ENCODE measurements at places on chromosomes 3 and 15. TPM values are rescaled to one million over a fixed set of nuclear protein-coding genes. Genes with fewer than 3 reads are reported as not detected.

DNA sequence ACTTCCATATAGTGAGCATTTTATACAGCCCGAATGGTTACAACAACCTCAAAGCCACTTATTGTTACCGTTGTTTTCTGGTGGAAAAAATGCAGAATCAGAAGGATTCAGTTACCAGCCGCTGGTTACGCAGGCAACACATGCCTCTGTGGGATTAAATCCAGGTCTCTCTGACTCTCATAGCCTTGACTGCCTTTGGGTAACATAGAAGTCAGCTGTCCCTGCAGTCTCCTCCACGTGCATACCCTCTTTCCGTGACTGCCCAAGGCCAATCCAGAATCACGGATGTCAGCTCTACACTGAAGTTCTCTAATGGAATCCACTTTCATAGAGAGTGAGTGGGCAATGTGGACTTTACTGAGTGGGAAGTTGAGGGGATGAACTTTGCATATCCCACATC, 189.5 kb upstream of the DNAJC19 start:
- no peak overlapping the region for H3K27ac ChIP-seq
- no peaks in the 10 kb centered on the region for H3K4me1 ChIP-seq
- DNase-seq = no peak

The CHL1 gene
- total RNA-seq = not detected

The PATL2 gene
- 0.69 TPM for total RNA-seq

DNA sequence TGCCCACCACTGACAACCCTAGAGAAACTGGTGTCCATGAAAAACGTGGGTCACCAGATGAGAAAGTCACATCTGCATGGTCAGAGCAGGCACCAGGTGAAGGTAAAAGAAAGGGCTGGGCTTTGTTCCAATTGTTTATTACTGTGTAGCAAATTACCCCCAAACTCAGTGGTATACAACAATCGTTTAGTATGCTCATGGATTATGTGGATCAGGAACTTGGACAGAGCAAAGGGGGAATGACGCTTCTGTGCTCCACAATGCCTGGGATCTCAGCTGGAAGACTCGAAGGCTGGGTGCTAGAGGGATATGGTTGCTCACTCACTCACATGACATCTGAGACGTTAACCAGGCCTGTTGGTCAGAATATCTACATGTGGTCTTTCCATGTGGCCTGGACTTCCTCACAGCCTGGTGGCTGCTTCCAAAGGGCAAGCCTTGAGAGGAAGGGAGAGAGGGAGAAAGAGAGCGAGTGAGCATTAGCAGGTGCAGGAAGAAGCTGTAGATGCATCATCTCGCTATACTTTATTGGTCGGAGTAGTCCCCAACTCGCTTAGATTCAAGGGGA, 44.9 kb downstream of the LPP start:
- H3K4me1 ChIP-seq = peaks cover 22% of the 10 kb centered on the region
- H3K27me3 ChIP-seq = peaks cover 4% of the 10 kb centered on the region
- no peak overlapping the region for H3K27ac ChIP-seq
- H3K4me3 ChIP-seq = no peak overlapping the region
- no peak for DNase-seq

DNA sequence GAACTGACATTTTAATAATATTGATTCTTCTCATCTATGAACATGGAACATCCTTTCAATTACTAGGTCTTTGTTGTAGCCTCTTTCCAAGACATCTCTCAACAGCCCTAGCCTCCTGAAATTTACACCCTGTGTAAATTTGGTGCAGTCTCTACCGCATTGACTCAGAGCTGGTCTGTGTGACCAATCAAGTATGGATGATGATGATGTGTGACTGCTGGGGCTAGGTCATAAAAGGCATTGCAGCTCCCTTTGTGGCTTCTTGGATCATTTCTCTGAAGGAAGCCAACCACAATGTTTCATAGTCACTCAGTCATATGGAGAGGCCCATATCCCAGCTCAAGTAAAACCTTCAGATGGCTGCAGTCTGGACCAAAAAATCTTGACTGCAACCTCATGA, 62.1 kb upstream of the FAM3D start:
- H3K4me1 ChIP-seq = no peaks in the 10 kb centered on the region
- no peaks in the 10 kb centered on the region for H3K27me3 ChIP-seq
- peaks cover 6% of the 10 kb centered on the region for H3K36me3 ChIP-seq
- DNase-seq = no peak
- H3K4me3 ChIP-seq = no peak overlapping the region

DNA sequence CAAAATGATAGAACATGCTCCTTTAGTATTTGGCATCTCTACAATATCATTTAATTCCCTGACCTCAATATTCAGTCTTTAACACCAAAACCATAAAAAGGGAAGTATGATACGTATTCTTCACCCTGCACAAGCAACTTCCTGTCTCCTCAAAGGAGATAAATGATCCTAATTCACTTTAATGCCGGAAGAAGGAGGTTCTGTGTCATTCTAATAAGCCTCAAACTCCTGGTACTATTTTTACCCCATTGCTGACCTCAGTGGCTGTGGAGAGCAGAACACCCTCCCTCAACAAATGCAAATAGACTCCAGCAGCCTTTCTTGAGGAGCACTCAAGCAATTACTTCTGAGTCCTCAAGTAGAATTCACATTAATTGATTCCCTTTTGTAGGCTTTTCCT, 173.3 kb downstream of the TMEM108 start:
- no peak overlapping the region for H3K4me3 ChIP-seq
- H3K27ac ChIP-seq = no peak overlapping the region
- peaks cover 9% of the 10 kb centered on the region for H3K4me1 ChIP-seq

The RBP2 gene
- total RNA-seq = not detected

The LRRFIP2 gene
- 40.0 TPM for total RNA-seq

The SERINC4 gene
- not detected for total RNA-seq

DNA sequence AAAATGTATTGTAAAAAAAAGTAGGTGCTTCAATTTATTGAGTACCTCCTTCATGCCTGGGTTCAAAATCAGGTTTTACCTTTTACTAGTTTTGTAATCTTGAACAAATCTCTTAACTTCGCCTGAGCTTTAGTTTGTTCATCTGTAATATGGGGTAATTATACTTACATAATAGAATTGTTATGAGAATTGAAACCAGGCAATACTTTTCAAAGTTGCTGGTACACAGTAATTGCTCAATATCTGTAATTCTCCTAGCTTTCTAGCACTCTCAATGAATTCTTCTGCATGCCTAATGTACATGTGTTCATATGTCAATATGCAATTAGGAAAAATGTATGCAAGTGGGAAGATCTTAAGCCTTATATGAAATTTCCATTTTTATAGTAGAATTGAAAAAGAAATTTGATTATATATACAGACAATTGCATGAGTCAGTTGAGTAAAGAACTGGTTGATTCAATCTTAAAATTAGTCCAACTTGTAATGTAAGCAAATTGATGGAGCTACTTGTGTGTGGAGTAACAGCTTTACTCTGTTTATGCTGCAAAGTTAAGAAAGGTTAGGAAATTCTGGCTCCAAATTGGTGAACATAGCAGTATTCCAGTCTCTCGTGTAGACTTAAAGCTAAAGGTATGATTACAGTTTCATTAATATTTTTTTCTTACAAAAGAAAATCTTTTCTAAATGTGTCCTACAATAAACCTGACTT, 4.1 kb downstream of the TNFSF10 start:
- DNase-seq = no peak
- H3K27ac ChIP-seq = no peak overlapping the region
- peaks cover 8% of the 10 kb centered on the region for H3K27me3 ChIP-seq
- H3K4me3 ChIP-seq = no peak overlapping the region
- peaks cover 77% of the 10 kb centered on the region for H3K4me1 ChIP-seq
- peaks cover 36% of the 10 kb centered on the region for H3K36me3 ChIP-seq

The ZPLD1 gene
- not detected for total RNA-seq
